ENCODE measurements at places on chromosomes 13 and 19.

GRCh38 chr19:12237143-12237839 is 57.4 kb downstream of the ZNF44 start:
- no peak for DNase-seq

GRCh38 chr19:33921165-33921564 is 124.5 kb downstream of the KCTD15 start:
- DNase-seq = no peak

GRCh38 chr19:9187191-9187590 is 8.4 kb downstream of the OR7D2 start:
- DNase-seq = no peak

DNA sequence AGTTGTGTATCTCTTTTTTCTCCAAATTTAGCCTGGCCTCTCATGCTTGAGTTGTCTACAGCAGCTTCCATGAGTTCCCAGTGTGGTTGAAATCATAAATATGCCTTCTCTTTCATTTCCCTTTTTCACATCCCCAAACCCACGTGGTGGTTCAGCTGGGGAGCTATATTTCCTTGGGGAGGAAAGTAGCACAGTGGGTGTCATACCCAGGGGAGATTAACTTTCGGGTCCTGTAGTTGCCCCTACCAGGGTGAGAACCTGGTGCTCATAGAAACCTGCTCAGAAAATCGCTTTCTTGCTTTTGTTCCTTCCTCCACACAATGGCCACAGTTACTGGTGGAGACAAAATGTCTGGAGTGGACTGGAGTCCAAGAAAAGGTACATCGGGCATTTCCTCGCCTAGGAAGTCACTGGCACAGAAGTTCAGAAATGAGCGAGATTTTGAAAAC is 7.0 kb upstream of the LILRA4 start:
- DNase-seq = no peak

- DNase-seq = no peak
Measured at GRCh38 chr19:49488046-49488862, 846 bp downstream of the RPL13A start.

GRCh38 chr19:34096020-34096915 is 76.0 kb upstream of the LSM14A start:
- no peak for DNase-seq

DNA sequence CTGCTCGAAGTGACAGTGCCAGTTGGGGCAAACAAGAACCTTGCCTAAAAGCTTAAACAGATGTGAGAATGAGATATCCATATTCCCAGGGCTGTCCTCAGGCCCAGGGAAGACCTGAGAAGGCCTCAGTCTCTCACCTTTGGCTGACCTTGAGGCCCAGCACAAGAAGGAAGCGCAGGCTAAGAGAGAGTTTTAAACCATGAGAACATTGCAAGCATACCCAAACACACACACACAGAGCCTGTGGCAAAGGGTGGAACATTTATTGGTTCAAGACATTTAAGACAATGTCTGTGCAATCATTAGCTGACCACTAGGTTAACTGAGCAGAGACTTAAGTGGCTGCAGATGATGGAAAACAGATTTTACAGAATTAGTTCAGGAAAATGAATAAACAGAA is 248.2 kb downstream of the NBEA start:
- no peak for DNase-seq

DNA sequence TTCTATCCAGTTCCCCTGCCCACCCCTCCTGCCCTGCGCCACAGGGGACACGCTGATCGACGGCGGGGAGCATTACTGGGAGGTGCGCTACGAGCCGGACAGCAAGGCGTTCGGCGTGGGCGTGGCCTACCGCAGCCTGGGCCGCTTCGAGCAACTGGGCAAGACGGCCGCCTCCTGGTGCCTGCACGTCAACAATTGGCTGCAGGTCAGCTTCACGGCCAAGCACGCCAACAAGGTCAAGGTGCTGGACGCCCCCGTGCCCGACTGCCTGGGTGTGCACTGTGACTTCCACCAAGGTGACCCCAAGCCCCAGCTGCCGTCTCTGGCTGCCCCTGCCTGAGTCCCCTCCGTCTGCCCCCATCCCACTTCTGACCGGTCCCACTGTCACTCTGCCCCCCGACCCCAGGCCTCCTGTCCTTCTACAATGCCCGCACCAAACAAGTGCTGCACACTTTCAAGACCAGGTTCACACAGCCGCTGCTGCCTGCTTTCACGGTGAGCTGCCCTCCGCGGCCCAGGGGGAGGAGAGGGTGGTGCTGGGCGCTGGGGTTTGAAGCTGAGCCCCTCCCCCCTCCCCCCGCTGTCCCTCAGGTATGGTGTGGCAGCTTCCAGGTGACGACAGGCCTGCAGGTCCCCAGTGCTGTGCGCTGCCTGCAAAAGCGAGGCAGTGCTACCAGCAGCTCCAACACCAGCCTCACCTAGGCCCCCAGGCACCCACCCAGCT is 15.5 kb downstream of the STAP2 start:
- DNase-seq = no peak

GRCh38 chr19:35828692-35829301 is 16.2 kb upstream of the PRODH2 start:
- no peak for DNase-seq

- DNase-seq = no peak
Measured at GRCh38 chr19:22422211-22422610, at the start of gene ZNF98. Gene ZNF98, minus strand, starts transcription at chr19:22422346. Its CDS starts 122 bp downstream, at chr19:22422224.

- DNase-seq = no peak
Measured at GRCh38 chr13:20991741-20992520, 69.5 kb downstream of the LATS2 start.

GRCh38 chr13:95641291-95642027 is 3.0 kb downstream of the DZIP1 start:
- no peak for DNase-seq

DNA sequence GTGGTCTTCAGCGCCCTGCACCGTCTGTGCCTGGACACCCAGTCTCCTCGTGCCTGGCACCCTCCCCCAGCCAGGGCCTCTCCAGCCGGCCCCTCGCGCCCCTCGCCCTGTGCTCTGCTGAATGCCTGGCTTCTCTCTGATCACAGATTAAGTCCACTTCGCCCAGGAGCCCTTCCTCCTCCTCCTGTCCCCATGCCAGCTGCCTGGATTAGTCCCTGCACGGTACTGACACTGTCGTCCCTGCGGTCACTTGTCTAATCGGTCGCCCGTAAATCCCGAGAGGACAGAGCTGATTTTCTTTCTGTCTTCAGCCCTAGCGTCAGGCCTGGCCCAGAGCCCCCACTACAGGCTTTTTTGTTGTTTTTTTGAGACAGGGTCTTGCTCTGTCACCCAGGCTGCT is 6.6 kb downstream of the THOP1 start:
- DNase-seq = no peak

DNA sequence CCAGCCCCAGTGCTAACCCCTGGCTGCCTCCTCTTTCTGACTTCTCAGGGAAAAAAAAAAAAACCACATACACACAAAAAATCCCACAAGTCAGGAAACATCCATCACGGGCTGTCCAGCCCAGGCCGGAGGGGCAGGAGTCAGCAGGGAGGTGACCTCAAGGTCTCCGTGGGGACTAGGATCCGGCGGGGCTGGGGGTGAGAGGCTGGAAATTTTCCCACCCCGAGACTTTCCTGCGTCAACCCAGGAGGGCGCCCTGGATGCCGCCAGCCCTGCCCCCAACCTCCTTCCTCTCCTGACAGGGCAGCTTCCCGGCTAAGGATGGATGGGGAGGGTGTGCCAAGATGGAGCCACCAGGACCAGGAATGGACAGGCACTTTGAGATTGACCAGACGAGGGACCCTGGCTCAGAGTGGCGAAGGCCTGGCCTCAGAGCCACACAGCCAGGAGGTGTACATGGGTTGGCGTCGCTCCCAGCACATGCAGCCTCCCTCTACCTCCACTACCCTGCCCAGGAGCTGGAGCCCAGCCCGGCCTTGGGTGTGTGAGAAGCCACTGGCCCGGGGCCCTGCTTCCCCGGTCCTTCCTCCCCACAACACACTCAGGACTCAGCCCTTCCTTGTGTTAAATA is 33.3 kb downstream of the BLOC1S3 start:
- no peak for DNase-seq

DNA sequence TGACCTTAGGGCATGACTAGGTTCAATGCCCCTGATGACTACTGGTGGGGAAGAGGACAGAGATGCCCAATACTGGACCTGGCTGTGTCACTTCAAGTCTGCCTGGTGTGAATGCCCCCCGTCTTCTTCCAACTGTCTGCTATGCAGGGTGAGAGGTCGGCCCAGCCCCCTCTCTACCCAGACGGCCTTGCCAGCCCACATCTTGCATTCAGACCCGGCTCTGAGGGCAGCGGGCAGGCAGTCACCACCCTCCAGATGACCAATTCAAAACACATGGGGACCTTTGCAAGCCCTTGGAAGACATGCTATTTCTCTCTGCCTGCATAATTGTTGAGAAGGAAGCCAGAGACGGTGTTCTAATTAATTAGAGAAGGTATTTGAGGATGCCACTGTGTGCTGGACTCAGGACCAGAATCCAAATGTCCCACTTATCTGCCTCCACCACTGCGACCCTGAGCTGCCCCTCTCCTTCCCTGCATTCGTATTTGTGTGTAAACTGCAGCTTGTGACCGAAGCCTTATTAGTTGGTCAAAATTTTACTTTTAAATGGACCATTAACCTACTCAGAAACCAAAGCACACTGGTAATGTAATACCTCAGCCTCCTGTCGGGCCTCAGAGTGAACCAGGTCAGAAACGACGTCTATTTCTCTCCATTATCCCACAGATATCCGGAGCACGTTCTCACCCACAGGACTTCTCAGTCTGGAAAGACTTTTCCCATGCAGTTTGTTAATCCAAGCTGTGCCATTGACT is 407.0 kb downstream of the ZNF536 start:
- no peak for DNase-seq

GRCh38 chr19:21611659-21612402 is 106.4 kb downstream of the ZNF429 start:
- DNase-seq = no peak

GRCh38 chr13:39095500-39095899 is 57.2 kb downstream of the NHLRC3 start:
- DNase-seq = no peak

DNA sequence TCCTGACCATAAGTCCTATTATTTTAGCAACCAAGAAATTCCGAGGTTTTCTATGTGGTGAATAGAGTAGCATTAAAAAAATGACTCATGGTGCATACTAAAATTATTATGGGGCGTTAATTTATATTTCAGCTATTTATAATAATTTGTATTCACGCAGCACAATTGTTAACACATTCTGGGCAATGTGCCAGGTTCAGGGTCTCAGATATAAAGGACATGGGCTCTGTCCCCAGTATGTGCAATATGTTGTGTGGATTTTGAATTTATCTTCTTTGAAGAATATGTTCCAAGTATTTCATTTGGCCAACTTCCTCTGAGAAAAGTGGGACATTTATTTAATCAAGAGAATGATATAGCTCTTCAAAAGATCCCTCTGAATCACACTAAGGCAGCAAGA is 1434.7 kb upstream of the PRR20A start:
- no peak for DNase-seq

All from stimulated activated CD8-positive, alpha-beta memory T cell treated with anti-CD3 and anti-CD28 coated beads, Interleukin-7, amount 100 ng/mL, for 48 hours (primary cell).